ENCODE measurements at places on chromosomes 11 and 22. TPM values are rescaled to one million over a fixed set of nuclear protein-coding genes. Genes with fewer than 3 reads are reported as not detected.

The APOA5 gene
- not detected for polyA plus RNA-seq

DNA sequence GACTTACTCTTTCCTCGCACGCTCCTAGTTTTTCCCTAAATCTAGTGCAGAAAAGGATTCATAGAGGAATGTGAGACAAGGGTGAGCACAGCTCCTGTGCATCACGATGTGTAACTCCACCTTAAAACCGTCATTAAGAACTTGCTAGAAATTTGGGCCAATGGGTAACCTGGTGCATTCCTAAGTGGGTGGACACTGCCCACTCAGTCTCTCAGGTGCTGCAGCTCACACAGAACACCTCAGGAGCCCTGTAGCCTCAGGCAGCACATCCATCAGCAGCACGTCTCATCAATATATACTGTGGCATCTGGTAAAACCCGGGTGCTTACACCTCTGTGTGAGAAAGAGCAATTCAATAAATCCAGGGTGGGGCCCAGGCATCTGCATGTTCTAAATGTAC, 12.4 kb downstream of the POU2AF3 start:
- no peak for DNase-seq

GRCh38 chr11:35617687-35618496, at the start of gene FJX1:
Gene FJX1 (plus strand): TSS chr11:35618460. CDS start chr11:35618637, 177 bp downstream.
- peak; percentile 83 for DNase-seq

- DNase-seq: no peak
These were observed 17.0 kb downstream of the CASP12 start for GRCh38 chr11:104881117-104881794.

DNA sequence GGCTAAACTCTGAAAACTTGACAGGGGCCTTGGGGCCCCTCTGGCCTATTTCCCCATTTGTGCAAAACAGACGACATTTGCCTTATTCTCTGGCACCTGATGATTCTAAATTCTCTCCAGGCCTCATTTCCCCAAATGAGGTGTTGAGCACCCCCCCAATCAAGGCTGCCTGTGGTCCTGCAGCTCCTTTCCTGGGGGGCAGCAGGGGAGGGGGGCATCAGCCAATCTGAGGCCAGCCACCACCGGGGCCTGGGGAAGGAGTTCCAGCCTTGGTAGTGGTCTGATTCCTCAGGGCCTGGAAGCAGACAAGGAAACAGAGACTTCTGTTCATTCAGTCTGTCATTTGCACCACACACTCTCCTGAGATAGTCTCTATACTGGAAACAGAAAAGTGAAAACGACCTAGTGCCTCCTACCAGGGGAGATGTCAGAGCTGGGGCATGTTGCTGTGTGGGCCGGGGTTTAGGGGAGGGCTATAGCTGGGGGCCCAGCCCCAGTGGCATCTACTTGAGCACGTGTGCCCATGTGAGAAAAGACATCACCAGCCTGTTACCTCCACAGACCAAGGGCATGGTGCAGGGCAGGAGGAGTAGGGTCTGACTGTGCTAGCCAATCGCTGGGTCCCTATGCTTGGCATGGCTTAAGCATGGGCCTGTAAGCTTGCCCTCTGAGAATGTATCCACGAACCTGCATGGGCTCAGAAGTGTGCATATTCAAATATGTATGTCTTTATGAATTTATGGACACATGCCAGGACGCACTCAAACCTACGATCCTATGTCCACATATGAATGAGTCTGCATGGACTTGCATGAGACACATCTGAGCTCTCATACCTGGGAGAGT, 1.8 kb upstream of the TPBGL start:
- no peak for DNase-seq

DNA sequence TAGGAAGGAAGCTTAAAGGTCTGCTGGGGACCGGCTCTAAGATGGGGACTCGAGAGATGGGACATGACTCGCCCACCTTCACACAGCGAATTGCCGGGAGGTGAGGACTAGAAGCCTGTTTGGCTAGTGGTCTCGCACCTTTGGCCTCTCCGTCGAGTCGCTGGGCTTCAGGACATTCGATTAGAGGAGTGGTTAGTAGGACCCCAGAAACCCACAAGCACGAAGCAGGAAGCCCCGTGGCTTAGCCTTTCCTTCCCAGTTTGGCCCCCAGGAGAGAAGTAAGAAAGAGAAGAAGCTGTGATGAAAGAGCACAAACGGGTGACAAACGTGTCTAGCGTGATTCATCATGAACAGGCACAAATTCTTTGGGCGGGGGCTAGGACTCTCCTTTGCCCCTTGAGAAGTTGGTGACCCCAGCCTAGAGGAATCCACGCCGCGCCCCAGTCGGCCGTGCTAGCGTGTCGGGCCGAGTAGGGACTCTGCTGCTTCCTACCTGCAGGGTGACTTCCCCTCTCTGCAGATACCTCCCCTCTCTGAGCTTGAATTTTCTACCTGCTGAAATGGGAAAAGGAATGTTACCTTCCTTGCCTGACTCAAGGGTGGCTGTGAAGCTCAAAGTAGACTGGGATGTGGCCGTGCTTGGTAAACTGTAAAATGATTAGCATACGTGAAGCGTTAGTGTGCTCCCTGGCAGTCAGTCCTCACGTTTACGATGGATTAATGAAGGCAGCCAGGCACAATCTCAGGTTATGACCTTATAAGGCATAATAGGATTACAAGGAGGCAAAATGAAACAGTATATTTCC, 1.1 kb upstream of the ADM start:
- DNase-seq: peak; percentile 78

Measured in A549 (cell line).